Suppressor macrophage treated with lipopolysaccharide for 1 hour (primary cell): ENCODE measurements at places on chromosomes 13 and 19.
A peak's percentile ranks its signal among the peaks of the same experiment; 100 is the strongest.

DNA sequence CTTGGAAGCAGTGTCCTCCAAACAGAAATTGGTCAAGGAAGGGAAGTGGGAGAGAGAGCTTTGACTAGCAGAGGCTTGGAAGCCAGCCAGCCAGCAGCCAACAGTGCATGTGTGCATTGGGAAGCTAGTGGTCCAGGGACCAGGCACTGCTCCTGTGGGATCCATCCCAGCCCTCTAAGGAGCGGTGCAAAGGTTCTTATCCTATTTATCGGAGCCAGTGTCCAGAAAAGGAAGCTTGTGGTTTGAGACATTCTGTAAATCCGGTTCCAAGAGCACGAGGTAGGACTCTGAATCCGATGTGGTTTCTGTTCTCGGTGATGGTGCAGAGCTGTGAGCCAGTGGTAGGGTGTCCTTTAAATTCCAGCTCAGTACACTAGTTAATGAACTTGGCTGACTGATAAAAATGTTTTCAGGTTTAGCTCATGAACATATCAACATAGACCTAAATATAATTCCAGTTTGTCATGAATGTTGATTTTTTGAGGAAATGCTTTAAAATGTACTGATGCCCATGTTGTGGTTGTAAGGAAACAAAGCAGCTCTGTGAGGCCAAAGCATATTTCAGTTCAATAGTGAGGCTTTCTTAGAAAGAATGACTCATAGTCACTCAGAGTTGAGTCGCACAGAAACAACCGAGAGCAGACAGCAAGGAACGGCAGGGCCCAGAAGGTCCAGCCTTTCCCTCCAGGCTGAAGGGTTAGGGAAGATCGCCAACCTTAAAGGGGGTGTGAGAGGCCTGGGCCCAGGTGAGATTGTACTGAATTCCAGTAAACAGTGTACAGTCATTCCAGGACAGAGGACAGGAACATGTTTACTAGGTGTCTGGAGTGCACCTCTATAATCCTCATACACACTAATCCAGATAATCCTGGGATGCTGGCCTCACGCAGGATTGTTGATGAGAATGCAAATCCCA lies 21.5 kb upstream of the GARRE1 start:
- peak; percentile 71 for DNase-seq

- DNase-seq, result no peak
Observed at GRCh38 chr19:56137405-56137804, 3.7 kb upstream of the ZNF444 start.

DNA sequence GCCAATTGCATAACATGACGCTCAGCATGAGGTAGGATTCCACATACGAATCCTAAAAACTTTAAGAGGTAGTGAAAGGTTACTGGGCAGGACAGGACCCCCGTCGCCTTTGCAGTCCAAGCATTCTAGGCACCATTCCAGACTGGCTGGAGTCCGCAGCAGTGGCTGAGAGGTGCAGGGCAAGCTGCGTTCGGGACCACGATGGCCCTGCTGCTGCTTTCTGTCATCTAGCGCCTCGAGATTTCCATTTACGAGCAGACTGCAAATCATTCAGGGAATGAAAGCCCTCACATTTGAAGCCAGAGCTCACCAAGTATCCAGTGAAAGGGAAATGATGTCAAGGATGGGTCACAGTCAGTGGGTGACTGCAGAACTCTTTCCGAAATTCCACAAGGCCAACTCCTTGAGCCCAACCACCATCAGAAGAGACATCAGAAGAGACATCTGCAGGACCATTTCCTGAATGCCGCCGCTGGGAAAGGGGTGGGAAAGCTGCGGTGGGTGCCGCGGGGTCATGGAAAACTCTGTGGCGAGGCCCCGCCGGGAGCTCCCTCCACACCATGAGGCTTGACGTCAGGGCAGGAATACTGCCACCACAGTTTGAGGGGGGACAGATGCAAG lies 88.3 kb downstream of the COL4A1 start:
- DNase-seq, result no peak

GRCh38 chr13:112796190-112796915 lies 106.5 kb downstream of the ATP11A start:
- no peak for DNase-seq

DNA sequence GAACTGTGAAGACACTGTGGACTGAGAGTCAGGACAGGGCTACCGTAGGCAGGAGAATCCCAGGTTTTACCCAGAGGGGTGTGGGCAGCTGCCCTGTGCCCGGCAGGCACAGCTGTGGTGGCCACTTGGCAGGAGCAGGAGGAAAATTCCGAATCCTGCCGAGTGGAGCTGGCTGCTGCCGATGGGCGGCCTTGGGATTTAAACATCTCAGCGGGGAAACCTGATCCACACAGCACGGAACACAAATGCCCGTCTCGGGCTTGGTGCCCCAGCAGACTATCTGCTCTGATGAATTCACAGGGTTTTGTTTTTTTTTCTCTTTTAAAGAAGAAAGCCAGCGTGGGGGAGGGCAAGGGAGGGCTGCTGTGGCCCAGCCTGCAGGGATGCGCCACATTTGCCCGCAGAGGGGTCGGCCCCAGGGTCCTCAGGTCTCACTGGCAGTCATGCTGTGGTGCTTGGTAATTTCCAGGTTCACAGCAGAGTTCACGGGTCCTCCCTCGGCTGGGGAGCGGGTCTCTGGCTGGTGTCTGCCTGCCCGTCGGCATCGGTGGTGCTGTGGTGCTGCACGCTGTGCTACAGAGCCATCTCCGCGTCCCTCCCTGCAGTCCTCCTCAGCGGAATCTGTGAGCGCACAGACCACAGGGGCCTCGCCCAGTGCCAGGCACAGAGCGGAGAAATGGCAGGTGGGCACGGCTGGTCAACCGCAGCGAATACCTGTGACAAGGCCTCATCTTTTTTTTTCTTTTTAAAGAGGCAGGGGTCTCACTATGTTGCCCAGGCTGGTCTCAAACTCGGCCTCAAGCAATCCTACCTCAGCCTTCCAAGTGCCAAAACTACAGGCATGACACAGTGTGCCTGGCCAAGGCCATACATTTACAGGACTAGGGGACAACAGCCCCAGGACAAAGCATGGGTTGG lies 28.1 kb downstream of the MPND start:
- DNase-seq, result no peak

DNA sequence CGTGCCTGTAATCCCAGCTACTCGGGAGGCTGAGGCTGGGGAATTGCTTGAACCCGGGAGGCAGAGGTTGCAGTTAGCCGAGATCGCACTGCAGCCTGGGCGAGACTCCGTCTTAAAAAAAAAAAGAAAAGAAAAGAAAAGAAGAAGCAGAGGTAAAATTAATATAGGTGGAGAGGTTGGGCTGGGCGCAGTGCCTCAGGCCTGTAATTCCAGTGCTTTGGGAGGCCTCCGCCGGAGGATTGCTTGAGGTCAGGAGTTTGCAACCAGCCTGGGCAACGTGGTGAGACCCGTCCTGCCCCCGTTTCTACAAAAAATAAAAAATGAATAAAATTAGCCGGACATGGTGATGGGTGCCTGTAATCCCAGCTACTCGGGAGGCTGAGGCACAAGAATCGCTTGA lies 912 bp upstream of the TUBA3C start:
- DNase-seq, result no peak

DNA sequence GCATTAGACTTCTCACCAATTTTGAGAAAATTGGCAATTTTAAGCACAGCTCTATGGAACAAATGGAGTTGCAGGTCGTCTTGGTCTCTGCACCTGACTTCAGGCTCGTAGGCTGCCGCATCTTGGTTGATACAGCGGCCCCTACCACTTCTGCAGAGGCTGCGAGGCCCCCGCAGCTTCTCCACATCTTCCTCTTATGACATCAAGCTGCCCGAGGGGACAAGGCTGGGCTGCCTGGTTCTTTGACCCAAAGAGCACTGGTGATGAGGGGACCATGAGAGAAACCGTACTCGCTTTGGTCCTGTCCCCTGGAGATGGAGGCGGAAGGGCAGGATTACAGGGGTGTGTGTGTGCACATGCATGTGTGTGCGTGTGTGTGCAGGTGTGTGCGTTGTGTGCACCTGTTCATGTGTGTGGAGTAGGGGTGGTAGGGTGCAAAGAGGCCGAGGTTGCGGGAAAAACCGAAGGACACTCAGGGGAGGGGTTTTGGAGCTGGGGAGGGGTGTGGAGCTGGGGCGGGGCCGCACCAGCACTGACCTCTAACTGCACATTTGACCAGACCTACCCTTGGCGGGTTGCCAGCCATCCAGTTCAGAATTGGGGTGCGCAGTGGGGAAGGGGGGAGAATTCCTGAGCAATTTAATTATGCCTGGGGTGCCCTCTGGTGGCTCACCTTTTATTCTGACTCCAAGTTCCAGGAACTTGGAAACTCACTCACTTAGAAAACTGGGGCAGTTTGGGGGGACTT lies 65.1 kb upstream of the ARHGEF7 start:
- DNase-seq, result peak; percentile 55

- DNase-seq, result peak; percentile 56
Observed at GRCh38 chr19:53156850-53157249, 2.0 kb downstream of the ZNF347 start.

DNA sequence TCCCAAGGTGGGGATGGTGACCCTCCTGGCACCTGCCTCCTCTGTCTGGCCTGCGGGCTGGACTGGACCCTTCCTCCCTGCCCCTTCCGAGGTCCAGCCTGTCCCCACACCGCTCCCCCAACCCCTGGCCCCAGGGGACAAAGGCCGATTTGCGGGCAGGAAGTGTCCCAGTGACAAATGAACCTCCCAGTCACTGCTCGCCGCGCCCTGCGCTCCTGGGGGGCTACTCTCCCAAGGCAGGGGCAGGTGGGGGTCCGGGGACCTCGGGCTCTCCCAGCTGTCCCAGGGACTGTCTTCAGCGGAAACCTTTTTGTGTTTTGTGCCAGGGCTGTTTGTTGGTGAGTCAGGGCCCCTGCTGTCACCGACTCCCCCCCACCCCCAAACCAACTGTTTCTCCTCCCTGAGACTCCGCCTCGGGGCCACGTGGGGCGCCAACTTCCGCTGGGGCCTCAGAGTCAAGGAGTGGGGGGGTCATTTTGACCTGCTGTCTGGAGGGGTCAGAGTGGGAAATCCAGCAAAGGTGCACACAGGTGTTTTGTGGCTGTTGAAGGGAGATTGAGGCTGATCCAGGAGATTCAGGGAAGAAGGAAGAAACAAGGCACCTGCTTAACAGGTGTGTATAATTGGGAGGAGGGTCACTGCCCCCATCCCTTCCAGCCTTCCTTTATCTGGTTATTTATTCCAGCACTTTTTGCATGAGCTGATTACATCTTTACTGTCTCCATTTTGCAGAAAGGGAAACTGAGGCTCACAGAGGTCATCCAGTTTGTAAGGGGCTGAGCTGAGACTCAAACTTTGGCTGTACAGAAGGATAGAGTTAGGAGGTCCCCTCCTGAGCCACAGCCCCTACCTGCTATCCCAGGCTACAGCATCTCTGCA lies 831 bp downstream of the PGPEP1 start:
- peak; percentile 92 for DNase-seq

DNA sequence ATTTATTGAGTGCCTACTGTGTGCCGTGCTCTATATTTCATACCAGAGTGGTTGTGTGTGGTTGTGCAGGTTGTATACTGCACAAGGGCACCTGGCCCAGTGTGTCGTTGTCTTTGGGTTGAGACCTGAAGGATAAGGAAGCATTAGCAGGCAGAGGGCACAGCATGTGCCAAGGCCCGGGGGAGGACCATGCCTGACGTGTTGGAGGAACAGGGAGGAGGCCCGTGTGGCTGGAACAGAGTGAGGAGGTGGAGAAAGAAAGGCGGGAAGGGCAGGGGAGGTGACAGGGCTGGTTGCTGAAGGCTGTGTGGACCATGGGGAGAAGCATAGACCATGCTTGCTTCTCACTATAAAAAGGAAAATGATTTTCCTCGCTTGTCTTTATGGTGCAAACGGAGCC lies 26.8 kb downstream of the CELF5 start:
- no peak for DNase-seq

- DNase-seq, result no peak
Observed at GRCh38 chr19:38228005-38228377, 4.0 kb upstream of the DPF1 start.

DNA sequence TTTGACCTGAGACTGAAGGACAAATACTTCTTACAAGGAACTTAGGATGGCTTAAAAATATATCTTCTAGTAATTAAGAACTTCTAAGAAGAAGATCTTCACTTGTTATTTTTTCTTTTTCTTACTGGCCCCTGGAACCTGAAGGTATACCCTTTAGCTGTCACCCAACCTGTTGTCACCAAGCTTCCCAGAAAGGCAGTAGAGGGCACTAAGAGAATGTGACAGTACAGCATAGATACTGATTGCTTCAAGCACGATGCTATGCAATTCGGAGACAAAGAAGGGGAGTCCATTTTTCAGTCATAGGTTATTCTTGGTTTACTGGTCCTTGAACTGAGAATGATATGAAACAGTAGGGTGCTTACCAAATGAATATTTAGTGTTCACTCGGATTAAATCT lies 208.3 kb upstream of the PCDH9 start:
- peak; percentile 7 for DNase-seq

- DNase-seq, result no peak
Observed at GRCh38 chr19:13461536-13461935, 44.7 kb downstream of the CACNA1A start.

GRCh38 chr13:36997716-36998427 lies 1.3 kb downstream of the ALG5 start:
- no peak for DNase-seq

DNA sequence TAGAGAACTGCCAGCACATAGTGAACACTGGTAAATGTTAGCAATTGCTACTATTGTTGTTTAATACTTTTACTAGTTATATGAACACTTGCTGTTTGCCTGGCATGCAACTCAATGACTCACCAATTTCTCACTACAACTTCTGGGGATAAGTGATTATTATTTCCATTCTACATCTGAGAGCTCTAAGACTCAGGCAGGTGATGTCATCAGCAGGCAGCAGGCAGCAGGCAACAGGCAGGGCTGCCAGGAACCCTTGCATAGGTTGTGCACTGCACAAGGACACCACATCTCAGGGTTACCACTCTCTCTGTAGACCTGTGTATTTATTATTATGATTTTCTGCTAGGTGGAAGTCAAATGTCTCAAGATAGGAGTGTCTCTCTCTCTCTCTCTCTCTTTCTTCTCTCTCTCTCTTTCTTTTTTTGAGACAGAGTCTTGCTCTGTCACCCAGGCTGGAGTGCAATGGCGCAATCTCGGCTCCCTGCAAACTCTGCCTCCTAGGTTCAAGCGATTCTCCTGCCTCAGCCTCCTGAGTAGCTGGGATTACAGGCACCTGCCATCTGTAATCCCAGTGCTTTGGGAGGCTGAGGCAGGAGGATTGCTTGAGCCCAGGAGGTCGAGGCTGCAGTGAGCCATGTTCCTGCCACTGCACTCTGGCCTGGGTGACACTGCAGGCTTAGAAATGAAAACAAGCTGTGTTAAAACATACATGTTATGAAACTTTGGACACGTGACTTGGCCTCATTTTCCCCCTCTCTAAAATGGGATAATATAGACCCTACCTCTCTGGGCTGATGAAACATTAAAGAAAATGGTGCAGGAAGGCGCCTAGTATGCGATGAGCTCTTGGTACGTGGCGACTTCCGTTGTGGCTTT lies 22.7 kb downstream of the HPN start:
- DNase-seq, result peak; percentile 51
